Stimulated activated CD4-positive, alpha-beta T cell treated with anti-CD3 and anti-CD28 coated beads, TNF-alpha, amount 100 ng/mL, for 24 hours (primary cell): ENCODE measurements at places on chromosomes 4 and X.

GRCh38 chr4:71906096-71906495 lies 122.2 kb upstream of the GC start:
- no peak for DNase-seq

DNA sequence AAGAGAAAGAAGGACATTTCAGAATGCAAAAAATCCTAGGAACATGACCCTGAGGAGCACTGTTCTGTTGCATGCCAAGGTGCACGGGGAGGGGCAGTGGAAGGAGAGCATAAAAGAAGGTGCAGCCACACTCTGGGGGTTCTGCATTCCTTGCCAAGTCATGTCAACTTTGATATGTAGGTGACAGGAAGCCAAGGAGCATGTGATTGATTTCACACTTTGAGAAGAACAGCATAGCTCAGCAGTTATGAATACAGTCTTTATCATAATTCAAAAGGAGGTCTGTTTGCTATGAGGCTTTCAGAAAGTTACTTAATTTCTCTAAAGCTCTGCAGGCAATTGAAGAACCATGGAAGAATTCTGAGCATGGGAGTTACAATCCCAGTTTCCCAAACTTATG lies 50.6 kb downstream of the SCFD2 start:
- no peak for DNase-seq

- no peak for DNase-seq
These were observed 155.2 kb upstream of the MSX1 start for GRCh38 chr4:4704267-4704666.

DNA sequence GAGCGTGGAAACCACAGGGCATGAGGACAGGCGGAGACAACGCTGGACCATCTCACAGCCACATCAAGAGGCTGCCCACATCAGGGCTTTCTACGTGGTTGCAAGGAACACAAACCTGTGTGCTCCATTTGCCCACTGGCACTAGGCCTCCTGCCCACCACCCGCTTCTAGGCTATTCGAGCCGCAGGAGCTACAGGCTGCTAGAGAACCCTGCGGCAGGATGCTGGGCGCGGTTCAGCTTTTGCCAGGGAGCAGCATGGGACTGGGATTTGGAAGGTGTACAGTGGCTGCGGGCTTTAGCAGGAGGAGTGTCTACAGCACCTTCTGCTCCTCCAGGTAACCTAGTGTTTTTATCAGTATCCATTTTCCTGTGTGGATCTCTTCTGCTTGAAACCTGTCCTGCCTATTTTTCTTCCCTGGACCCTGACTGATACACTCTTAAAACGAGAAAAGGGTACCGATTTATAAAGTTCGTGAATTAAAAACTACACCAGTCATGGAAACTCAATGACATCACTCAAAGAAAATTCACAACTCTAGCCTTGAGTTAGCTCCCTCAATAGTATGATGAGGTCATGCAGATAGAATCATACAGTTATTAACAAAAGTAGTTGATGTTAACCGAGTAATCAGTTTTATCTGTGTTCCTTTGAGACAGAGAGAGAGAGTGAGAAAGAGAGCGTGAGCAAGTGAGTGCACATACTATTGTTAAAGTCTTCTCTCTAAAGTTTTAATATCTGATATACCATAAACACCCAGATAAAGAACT lies 12.8 kb downstream of the NOP14 start:
- no peak for DNase-seq

DNA sequence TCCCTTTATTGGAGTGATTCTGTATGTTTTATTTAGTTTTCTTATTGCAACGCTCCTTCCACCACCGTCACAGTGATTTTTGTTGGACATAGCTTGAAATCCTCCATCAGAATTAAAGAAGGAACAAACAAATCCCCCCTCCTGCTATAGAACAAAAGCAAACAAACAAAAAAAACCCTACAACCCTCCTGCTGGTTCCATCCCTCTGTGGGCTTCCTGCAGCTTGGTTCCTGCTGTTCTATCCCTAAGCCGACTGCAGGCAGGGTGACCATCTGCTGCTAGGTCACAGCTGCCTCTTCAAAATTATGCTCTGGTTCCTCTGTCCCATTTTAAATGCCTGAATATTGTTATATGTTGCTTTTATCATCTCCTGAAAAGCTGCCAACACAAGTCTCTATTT lies 116.8 kb upstream of the AGA start:
- DNase-seq = no peak

GRCh38 chrX:13863324-13863723 lies 46.4 kb upstream of the GPM6B start:
- DNase-seq = no peak

GRCh38 chrX:112868586-112868985 lies 28.0 kb upstream of the AMOT start:
- no peak for DNase-seq

- no peak for DNase-seq
These were observed 82.1 kb downstream of the NHSL2 start for GRCh38 chrX:71992711-71993110.

DNA sequence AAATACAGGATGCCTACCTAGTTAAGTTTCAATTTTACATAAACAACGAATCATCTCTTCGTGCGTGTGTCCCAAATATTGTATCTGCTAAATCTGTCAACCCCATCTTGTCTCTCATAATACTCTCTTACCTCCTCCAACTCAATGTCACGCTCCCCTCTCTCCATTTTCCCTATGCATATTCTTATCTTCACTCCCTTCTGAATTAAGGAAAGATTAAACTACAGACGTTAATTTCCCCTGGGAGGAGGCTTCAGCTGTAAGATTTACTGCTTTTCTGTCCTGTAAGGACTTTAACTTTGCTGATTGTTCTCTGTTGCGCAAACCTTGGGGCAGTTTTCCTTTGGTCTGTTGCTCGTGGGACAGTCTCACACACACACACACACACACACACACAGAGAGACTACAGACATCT lies 455 bp upstream of the ABCB7 start:
- no peak for DNase-seq

- no peak for DNase-seq
These were observed 30.3 kb downstream of the EIF2S3 start for GRCh38 chrX:24085101-24085500.
